Pulmonary artery endothelial cell (primary cell): ENCODE measurements at places on chromosomes 12 and 14.

GRCh38 chr12:103679421-103680170 is 92.5 kb downstream of the STAB2 start:
- DNase-seq: no peak

DNA sequence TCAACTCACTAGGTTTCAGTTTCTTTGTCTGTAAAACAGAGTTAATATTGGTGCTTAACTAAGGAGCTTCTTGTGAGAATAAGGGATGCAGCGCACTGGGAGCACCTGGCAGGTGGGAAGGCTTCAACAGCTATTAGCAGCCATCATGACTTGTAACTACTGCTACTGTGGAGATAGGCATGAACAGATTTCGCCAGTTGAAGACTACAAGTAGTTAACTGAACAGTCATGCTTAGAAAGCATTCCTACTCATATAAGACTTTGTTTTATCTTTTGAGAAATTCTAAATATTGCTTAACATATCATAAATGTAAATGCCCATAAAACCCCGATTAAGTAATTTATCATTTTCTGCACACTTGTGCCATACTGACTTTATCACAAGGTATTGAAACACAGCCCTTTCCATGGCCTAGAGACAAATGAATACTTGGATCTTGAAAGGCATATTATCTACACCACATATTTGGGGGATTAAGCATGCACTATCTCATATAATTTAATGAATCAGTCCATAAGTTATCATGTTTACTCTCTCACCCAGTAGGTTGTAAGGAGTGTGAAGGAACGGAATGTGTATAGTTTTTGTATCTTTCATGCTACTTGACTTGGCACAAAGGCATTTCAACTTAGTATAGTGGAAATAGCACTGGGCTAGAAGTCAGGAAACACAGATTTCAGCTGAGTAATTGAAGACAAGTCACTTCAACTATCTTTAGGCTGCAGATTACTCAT is 16.1 kb downstream of the NTN4 start:
- DNase-seq: no peak

DNA sequence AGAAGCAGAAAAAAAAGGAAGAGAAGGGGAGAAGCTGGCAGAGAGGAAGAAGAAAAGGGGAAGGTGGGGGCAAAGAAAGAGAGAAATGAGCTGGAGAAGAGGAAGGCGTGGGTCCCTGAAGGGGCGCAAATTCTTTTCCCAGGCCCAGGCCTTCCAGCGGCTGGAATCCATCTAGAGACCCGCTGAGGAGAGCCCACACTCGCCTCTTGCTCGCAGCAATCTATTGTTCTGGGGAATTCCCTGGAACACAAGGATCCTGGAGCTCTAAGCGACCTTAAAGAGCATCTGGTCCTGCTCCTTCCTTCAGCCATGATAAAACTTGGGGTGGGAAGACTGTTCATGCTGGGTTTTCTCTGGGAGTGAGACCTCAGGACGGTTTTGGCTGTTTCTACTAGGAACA is 41.2 kb upstream of the FKBP4 start:
- DNase-seq: no peak

GRCh38 chr12:1795785-1796514 is 24.4 kb upstream of the LRTM2 start:
- peak; percentile 62 for DNase-seq
